ENCODE measurements at places on chromosomes 3 and 15.

DNA sequence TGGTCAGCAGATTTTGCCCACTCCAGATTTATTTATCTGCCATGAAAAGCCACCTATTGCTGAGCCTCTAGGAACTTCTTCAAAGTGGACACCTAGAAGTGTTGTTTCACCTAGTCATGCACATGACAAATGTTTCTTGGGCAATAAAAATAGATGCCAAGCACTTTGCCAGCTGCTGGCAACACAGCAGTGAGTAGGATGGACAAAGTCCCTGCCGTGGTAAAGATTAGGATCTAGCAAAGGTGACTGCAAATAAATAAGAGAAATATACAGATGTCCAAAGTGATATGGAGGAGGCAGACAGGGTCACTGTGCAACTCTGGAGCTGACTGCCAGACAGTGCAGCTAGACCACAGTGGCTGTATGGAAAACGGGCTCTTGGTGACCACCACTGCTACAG is 137.9 kb downstream of the SUCLG2 start:
- DNase-seq, result no peak

DNA sequence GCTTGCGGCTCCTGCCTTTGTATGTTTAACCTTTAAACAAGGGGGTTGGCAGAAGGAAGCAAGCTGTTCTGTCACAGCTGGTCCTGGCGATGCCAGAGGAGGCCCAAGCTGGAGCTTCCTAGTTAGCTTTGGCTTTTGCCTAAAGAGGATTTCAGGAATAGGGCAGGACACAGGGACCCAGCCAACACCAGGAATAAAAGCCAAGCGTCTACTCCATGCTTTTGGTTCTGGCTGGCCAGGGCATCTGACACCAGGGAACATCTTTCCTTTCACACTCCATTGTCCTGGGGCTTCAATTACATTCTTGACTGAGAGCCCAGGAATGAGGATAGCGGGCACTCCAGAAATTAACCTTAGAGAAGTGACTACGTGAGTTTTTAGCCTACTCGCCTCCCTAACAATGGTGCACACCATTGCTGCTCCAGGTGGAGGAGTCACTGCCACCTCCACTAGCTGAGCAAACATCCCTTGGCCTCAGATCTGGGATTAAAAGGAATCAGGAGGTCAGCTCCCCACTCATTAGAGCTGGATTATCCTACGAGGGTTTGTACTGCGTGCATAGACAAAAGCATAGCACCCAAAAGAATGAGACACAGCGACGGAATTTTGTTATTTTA is 38.2 kb downstream of the TPM1 start:
- no peak for DNase-seq

GRCh38 chr3:117016378-117016777 is 306.8 kb downstream of the TUSC7 start:
- DNase-seq, result no peak

DNA sequence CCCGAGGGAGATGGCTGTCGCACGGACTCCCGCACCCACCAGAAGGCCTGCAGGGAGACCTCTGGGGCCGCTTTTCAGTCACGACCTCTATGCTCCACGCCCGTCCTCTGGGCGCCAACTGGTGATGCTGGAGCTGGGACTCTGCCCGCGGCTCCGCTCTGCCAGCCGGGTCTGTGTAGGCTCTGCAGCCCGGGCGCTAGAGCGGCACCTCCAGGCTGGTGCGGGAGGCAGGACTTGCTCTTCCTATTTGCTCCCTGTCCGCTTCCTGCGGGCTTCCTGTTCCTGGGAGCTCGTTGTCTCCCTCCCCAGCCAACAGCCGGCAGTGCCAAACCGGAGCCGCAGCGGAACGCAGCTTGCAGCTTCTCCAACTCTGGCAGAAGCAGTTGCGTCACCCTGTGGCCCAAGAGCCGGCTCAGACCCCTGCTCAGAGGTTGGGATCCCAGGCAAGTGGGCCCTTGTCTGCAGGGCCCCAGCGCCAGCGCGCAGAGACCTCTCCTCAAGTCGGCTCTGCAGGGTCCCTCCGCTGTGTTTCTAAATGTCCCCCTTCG is 285.9 kb downstream of the XXYLT1 start:
- no peak for DNase-seq

- no peak for DNase-seq
These were observed 233.0 kb downstream of the EPHA3 start for GRCh38 chr3:89340408-89340807.

DNA sequence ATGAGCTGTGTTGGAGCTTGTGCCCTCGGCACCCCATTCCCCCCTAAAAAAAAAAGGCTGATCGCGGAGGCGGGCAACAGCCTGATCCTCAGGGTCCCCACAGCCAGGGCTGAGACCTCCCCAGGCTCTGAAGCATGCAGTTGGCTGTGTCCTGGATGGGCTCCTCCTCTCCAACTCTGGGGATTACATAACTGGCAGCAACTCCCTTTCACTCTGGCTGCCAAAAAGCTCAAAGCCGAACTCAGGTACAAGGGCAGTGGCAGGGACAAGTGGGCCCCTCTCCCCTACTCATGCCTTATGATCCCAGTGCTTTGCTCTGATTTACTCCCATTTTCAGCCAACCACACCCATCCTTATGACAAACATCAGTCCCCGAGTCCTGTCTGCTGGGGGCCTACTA is 18.3 kb downstream of the TPRA1 start:
- DNase-seq, result no peak

GRCh38 chr15:49692514-49693090 is 71.8 kb downstream of the DTWD1 start:
- DNase-seq, result no peak

GRCh38 chr3:153426344-153426743 is 264.3 kb downstream of the RAP2B start:
- DNase-seq, result no peak

GRCh38 chr15:101380146-101380545 is 85.1 kb upstream of the SNRPA1 start:
- DNase-seq, result no peak

DNA sequence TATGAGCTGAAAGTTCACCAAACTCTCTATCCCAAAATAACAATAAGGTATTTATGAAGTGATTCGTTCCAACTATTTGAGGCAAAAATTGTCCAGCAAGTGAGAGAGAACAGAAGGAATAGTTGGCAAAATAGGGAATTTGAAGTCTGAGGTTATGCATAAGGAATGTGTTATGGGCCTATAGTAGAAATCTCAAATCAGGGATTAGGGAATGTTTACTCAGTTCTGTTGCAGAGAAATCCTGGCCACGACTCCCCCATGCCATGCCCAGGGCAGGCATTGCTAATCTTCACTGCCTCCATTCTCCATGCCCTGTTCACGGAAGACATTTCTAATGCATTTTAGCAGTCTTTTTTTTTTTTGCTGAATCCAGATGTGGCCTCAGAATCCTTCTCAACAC is 58.6 kb downstream of the FLNB start:
- no peak for DNase-seq

GRCh38 chr3:105774444-105775180 is 94.2 kb downstream of the CBLB start:
- no peak for DNase-seq

- peak; percentile 5 for DNase-seq
These were observed 611 bp upstream of the FANCI start for GRCh38 chr15:89243046-89243690.

GRCh38 chr3:106440672-106441071 is 571.9 kb upstream of the CBLB start:
- no peak for DNase-seq

DNA sequence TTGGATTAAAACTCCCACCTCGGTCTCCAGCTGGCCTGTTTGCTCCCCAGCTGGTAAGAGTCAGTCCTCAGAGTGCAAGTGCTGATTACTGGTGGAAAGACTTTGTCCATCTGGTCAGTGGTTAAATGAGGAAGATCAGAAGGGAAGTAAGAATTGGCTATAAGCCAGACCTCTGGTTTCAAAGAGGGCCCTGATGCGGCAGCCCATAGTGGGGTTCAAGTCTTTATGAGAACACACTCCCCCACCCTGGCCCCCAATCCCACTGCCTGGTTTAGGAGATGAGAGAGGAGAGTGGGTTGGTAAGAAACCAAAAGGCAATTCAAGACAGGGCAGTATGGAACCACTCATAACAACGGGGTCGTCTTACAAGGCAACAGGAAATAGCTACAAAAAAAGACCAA is 65.0 kb downstream of the FRMD4B start:
- no peak for DNase-seq

DNA sequence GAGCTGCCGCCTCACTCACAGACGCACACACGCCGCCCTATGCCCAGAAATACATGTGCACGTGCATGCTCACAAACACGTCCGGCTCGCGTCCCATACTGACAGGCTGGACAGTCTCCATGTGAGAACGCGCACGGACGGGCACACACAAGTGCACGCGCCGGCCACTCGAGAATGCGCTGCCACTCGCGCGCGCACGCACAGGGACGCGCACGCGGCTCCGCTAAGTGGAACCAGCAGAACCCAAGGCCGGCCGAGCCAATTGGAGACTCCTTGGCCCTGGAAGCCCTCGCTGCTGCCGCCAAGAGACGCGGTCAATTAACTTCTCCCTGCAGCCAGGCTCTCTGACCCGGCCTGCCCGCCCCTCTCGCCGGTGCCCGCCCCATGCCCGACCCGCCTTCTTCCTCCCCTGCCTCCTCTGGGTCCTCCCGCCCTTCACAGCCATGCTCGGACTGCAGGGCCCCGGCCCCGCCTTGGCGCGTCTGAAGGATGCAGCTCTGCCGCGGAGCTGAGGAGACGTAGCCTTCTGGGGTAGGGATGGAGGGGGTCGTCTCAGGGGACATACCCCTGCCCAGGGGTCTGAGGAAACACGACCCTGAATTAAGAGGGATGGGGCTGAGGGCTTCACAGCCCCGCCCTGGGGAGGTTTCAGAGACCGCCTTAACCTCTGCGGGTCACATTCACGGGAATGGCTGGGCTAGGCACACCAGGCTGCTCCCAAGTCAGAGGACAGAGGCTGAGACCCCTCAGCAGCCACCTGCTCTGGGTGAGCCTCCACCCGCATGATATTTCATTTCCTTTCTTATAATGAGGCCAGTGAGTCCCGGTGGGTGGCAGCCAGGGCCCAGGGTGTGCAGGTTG is 15.0 kb downstream of the PTH1R start:
- no peak for DNase-seq

- no peak for DNase-seq
These were observed 30.5 kb upstream of the APH1B start for GRCh38 chr15:63246691-63247469.

- DNase-seq, result no peak
These were observed 36.7 kb downstream of the ZBTB38 start for GRCh38 chr3:141405025-141405424.

DNA sequence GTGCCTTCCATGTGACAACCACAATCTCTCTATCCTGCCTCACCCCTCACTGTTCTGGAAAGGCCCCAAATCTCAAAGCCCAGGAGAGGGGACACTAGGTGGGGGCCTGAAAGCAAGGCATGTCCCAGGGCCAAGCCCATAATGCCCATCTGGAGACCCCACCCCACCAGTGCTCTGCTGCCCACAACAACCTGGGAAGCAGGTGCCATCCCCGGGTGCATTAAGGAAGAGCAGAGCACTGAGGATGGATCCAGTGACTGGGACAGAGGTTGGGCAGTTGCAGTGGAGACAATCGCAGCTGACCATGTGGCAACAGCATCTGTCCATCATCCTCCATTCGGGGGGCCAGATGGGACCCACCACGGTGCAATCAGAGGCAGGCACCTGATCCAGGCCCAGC is 106.2 kb upstream of the PRR20G start:
- no peak for DNase-seq

DNA sequence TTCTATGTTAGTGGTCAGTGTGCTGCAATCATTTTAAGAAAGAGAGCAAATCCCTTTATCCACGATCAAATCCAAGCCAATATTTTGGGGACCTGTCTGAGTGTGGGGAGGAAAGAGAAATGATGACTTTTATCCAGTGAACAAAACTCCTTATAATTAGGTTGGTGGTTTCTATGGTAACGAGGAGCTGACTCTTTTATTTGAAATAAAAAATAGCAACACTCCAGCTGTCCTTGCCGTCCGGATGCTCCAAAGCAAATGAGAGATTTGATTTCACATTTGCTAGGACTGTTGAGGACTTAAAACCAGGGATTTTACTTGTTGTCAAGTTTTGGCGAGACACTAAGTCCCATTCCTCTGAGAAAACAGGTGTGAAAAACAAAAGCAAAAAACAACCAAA is 154.0 kb upstream of the PRICKLE2 start:
- no peak for DNase-seq

DNA sequence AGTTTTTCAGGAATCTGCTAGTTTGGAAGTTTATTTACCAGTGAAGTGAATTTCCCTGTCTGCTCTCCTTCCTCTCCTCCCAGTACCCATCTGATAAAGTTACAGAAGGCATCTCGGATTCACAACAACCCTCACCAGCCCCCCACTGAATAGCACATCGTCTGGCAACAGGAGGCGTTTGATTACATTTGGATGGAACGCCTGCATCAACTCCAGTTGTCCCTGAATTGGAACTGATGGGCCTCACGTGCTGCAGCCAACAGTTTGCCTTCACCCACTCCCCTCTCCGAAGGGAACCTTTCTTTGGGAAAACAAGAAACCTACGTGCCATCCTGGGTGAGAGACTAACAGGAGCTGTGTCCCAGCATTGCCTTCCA is 59.5 kb upstream of the BCL6 start:
- no peak for DNase-seq

DNA sequence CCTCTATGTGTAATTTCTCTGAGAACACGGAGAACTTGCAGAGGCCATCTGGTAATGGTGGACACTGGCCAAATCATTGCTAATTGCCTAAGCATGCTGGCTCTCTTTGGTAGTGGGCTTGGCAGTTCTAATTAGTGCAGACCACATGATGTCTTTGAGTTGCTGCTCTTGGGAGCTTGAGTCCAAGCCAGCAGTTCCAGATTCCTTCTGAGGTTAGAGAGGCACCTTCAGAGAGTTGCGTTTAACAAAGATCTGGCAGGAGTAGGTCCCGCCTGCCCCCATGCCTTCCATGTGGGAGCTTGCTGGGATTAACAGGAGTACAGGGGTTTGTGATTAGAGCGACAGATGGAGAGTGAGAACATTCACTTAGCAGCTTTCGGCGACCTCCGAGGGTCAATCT is 449.0 kb upstream of the LMCD1 start:
- DNase-seq, result no peak

GRCh38 chr15:25426896-25427610 is 11.8 kb downstream of the UBE3A start:
- no peak for DNase-seq

GRCh38 chr3:59310736-59311135 is 260.9 kb upstream of the CFAP20DC start:
- DNase-seq, result no peak

- DNase-seq, result no peak
These were observed 13.0 kb upstream of the APOD start for GRCh38 chr3:195596765-195597171.

DNA sequence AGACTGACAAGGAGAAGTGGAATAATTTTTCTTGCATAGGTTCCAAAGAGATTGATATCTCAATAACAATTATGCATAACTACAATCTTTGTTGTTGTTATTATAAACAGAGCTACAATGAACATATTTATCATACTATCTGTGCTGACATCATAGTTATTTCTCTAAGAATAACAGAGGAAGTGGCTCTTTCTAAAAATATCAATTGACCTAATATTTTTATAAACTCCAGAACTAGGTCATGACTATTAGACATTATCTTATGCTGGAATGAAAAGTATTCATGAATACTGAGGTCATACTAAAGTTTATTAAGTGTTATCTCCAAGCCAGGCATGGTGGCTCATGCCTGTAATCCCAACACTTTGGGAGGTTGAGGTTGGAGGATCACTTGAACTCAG is 114.1 kb downstream of the DCLK3 start:
- no peak for DNase-seq
